ENCODE measurements at places on chromosomes 16 and 17. TPM values are rescaled to one million over a fixed set of nuclear protein-coding genes. Genes with fewer than 3 reads are reported as not detected.

DNA sequence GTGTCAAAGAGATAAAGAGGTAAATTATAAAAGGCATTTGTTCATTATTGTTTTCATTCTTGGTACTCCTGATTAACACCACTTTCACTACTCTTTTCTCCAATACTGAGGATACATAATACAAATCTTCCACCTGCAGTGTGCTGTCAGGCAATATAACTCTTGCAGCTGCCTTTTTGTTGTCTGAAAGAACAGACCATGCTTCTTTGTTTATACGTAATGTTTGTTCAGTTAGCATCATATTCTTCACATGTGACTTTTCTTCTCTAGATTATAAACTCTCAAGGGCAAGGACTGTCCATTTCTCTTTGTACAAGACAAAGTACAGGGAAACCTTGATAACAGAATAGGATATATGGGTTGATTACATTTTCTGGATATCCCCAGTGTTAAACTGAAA lies 14.2 kb upstream of the ABCC11 start:
- H3K36me3 ChIP-seq, result peaks cover 66% of the 10 kb centered on the region
- H3K27ac ChIP-seq, result no peak overlapping the region
- no peaks in the 10 kb centered on the region for H3K27me3 ChIP-seq
- no peak for DNase-seq
- no peak overlapping the region for H3K4me3 ChIP-seq

LRRC75A gene
- 1.8 TPM for total RNA-seq

GRCh38 chr16:22314661-22315626 lies 17.7 kb downstream of the POLR3E start:
- no peak for DNase-seq
- no peaks in the 10 kb centered on the region for H3K4me1 ChIP-seq
- no peak overlapping the region for H3K4me3 ChIP-seq
- peaks cover 41% of the 10 kb centered on the region for H3K36me3 ChIP-seq
- no peak overlapping the region for H3K27ac ChIP-seq

HNF1B gene
- not detected for total RNA-seq

- H3K4me3 ChIP-seq, result no peak overlapping the region
- no peak for DNase-seq
- no peaks in the 10 kb centered on the region for H3K4me1 ChIP-seq
- H3K27me3 ChIP-seq, result peaks cover 20% of the 10 kb centered on the region
- no peaks in the 10 kb centered on the region for H3K36me3 ChIP-seq
Measured at GRCh38 chr16:87592018-87592712, 10.1 kb upstream of the JPH3 start.

KLHL10 gene
- not detected for total RNA-seq

DNA sequence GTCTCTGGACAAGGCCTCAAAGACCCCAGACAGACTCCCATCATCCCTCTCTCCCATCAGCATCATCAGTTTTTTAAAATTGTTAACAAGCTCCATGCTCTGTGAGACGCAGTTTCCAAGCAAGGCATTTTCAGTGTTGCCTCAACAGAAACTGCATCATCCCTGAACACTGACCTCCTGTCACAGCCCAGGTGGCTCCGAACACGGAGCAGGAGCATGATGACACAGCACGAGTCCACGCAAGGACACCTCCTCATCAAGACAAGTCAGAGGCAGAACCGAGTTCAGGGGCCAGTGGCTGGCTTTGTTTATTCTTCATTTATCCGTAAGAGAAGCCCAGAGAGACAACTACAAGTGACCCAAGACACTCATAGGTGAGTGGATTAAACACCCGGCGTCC lies 91.4 kb downstream of the ANKRD11 start:
- H3K27ac ChIP-seq, result no peak overlapping the region
- no peak for DNase-seq
- no peak overlapping the region for H3K4me3 ChIP-seq
- H3K27me3 ChIP-seq, result no peaks in the 10 kb centered on the region
- H3K36me3 ChIP-seq, result peaks cover 28% of the 10 kb centered on the region

DNA sequence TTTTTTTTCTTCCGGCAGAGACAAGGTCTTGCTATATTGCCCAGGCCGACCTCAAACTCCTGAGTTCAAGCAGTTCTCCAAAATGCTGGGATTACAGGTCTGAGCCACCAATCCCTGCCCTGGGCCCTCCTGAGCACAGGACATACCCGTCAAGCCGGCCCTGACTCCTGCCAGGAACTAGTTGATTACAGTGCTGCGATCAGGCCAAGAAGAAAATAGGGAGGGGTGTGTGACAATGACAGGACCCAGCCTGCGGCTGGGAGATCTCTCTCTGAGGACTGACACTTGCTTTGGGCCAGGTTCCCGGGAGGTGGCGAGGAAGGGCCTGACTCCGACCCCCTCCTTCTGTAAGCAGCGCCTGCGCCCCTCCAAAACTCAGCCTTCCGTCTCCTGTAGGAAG lies 276.6 kb downstream of the MRTFB start:
- no peaks in the 10 kb centered on the region for H3K4me1 ChIP-seq
- no peak for DNase-seq
- H3K4me3 ChIP-seq, result no peak overlapping the region
- no peak overlapping the region for H3K27ac ChIP-seq

DNA sequence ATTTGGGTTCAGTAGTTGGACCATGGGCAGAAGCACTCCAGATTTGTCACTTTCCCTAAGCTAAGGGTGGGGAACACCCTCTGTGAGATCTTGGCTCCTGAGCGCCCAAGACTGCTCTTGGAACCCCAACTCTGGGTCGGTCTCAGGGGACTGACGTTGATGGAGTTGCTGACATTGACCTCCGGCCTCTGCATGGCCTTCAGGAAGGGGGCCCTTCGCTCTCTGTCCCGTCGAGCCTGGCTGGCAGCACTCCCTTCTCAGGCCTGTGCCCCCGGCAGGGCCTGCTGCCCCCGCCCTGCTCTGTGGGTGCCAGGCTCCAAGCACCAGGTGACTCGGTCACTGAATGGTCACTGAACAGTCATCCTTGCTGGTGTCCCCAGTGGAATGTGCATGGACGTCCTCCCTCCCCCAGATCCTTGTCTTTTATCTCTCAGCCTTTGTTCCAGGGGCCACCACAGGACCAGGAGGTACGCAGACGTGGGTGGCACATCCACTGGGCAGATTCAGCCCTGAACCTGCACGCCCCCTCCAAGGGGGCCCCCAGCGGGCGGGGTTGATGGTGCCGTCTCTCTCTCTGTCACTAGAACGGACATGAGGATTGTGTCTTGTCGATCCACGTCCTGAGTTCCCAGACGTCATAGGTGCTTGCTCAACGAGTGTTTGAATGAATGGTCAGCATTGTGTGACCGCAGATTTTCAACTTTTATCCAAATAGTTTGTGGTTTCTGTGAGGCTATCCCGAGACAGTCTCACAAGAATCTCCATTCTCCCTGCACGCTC lies 314.5 kb downstream of the SEC14L1 start:
- H3K27ac ChIP-seq, result peak overlapping the region; percentile 99
- H3K36me3 ChIP-seq, result peaks cover 82% of the 10 kb centered on the region
- no peak for DNase-seq

- peaks cover 14% of the 10 kb centered on the region for H3K36me3 ChIP-seq
- DNase-seq, result no peak
- H3K4me1 ChIP-seq, result peaks cover 29% of the 10 kb centered on the region
- H3K4me3 ChIP-seq, result no peak overlapping the region
- H3K27ac ChIP-seq, result no peak overlapping the region
- peaks cover 15% of the 10 kb centered on the region for H3K27me3 ChIP-seq
Measured at GRCh38 chr17:76598004-76598439, 12.4 kb upstream of the ST6GALNAC2 start.

DNA sequence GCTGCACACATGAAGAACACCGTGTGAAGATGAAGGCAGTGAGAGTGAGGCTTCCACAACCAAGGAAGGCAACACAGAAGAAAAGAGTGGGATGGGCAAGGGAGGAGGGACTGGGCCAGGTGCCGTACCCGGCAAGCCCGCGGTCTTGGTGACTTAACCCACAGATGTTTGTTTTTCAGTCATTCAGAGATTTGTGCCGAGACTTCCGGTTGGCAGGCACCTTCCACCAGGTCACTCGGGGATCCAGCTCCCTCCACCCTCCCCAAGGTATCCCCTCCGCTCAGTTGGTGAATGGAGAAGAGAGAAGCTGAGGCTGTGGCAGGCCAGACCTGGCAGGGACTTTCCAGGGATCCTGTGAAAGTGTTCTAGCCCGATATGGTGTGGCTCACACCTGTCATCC lies 4.9 kb upstream of the KREMEN2 start:
- no peak overlapping the region for H3K4me3 ChIP-seq
- peaks cover 35% of the 10 kb centered on the region for H3K27me3 ChIP-seq
- H3K4me1 ChIP-seq, result peaks cover 12% of the 10 kb centered on the region
- no peak overlapping the region for H3K27ac ChIP-seq
- no peaks in the 10 kb centered on the region for H3K36me3 ChIP-seq

CBFA2T3 gene
- total RNA-seq, result not detected

DNA sequence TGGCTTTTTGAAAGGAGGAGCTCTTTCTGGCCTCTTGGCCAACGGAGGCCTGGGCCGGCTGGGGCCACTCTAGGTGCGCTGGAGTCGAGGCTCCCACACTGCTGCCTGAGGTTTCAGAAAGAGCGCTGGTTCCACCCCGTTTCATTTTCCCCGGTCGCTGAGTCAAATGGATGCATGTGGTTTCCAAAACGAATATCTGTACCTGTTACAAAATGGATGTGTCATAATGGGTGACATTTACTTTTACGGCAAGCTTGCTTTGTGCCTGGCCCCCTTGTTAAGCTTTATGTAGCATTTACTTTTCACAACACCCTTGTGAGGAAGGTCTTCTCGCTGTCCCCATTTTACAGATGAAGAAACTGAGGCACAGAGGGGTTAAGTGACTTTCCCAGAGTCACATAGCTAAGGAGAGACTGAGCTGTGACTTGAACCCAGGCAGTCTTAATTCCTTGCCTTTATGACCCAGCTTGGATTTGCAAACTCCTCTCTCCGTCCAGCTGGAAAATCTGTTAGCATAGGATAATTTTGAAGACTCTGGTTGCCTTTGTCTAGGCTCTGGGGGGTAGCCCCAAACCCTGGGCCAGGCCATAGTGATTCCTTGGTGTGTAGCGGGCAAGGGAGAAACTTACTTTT lies 10.6 kb downstream of the KSR1 start:
- DNase-seq, result peak; percentile 85
- H3K27ac ChIP-seq, result peak overlapping the region; percentile 89
- H3K4me1 ChIP-seq, result peaks cover 86% of the 10 kb centered on the region
- H3K4me3 ChIP-seq, result peak overlapping the region; percentile 61
- H3K27me3 ChIP-seq, result no peaks in the 10 kb centered on the region

- H3K36me3 ChIP-seq, result peaks cover 29% of the 10 kb centered on the region
- H3K4me1 ChIP-seq, result peaks cover 8% of the 10 kb centered on the region
- H3K27ac ChIP-seq, result no peak overlapping the region
- H3K4me3 ChIP-seq, result no peak overlapping the region
- H3K27me3 ChIP-seq, result no peaks in the 10 kb centered on the region
- DNase-seq, result no peak
Measured at GRCh38 chr16:29916979-29917378, 9.0 kb downstream of the KCTD13 start.

RHOT2 gene
- total RNA-seq, result 140 TPM

GRCh38 chr16:87435372-87436224 lies 43.5 kb downstream of the MAP1LC3B start:
- H3K27me3 ChIP-seq, result peaks cover 3% of the 10 kb centered on the region
- H3K4me1 ChIP-seq, result peaks cover 10% of the 10 kb centered on the region
- H3K4me3 ChIP-seq, result no peak overlapping the region
- no peak overlapping the region for H3K27ac ChIP-seq
- DNase-seq, result no peak

GRCh38 chr16:23539984-23540816 lies 16.9 kb downstream of the EARS2 start:
- no peak overlapping the region for H3K4me3 ChIP-seq
- H3K4me1 ChIP-seq, result peaks cover 7% of the 10 kb centered on the region
- no peaks in the 10 kb centered on the region for H3K27me3 ChIP-seq
- peaks cover 6% of the 10 kb centered on the region for H3K36me3 ChIP-seq
- no peak overlapping the region for H3K27ac ChIP-seq

DNA sequence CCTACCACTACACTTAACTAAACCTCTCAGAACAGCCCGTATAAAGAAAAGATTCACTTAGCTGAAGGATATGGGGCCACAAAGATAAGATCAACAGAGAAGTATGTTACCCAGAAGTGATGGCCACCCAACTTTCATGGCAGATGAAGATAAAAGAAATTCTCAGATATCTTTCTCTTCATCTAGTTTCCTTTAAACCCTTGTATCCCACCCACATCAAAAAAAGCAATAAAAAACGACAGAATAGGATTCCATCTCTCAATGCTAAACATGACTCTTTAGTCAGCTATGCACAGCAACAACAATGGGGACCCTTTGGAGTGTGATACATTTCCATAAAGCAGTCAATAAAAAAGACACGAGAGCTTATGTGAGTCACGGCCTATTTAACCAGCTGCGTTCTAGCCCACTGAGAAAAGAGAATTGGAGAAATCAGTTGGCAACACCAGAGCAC lies 86.6 kb downstream of the SNX11 start:
- H3K36me3 ChIP-seq, result peaks cover 56% of the 10 kb centered on the region
- peak overlapping the region; percentile 60 for H3K27ac ChIP-seq
- DNase-seq, result no peak
- H3K4me1 ChIP-seq, result peaks cover 46% of the 10 kb centered on the region

OTOA gene
- 0.15 TPM for total RNA-seq

DNA sequence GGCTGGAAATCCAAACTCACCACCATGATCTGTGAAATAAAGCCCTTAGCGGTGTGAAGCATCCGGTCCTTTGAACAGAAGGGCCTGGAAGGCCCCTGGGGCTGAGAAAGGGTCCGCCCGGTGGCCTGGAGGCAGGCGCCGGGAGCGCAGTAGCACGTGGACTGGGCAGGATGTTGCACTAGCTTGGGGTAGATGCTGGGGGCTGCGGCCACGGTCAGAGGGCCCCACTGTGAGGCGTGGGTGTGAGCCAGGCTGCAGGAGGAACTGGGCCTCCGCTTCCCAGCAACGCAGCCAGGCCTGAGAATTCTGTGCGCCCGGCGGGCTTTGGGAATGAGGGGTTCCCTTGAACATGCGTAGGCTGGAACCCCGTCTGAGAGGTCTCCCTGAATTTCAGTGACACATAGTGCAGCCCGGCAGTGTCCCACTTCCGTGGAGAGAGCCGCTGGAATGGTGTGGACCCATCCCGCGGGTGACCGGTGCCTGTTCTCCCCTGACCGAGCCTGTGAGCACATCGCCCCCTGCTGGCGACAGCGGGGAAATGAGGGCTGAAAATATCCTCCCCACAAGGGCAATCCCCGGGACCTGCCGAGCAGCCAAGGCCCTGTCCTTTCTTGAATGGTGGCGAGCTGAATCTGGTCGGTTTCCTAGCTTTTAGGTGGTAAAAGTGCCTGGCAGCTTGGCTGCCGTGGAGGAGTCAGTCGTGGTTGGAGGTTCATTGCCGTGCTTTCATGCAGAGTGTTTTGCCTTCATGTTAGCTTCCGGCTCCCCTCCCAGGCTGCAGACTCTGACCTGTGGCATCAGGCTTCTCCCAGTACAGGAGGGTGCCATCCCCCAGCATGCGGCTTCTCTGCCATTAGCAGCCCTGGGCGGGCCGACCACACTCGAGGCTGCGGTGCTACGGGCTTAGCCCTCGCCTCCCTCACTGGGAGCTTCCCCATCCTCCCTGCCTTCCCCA lies 43.8 kb downstream of the DNAJA2 start:
- no peak overlapping the region for H3K27ac ChIP-seq
- peaks cover 1% of the 10 kb centered on the region for H3K4me1 ChIP-seq
- peak; percentile 75 for DNase-seq
- no peak overlapping the region for H3K4me3 ChIP-seq
- H3K36me3 ChIP-seq, result peaks cover 11% of the 10 kb centered on the region

- H3K27ac ChIP-seq, result no peak overlapping the region
- H3K4me1 ChIP-seq, result no peaks in the 10 kb centered on the region
Measured at GRCh38 chr17:68544111-68544915, 32.1 kb downstream of the PRKAR1A start.
